Endodermal cell (in vitro differentiated cells): ENCODE measurements at places on chromosomes 3 and 15.
A peak's percentile ranks its signal among the peaks of the same experiment; 100 is the strongest.

DNA sequence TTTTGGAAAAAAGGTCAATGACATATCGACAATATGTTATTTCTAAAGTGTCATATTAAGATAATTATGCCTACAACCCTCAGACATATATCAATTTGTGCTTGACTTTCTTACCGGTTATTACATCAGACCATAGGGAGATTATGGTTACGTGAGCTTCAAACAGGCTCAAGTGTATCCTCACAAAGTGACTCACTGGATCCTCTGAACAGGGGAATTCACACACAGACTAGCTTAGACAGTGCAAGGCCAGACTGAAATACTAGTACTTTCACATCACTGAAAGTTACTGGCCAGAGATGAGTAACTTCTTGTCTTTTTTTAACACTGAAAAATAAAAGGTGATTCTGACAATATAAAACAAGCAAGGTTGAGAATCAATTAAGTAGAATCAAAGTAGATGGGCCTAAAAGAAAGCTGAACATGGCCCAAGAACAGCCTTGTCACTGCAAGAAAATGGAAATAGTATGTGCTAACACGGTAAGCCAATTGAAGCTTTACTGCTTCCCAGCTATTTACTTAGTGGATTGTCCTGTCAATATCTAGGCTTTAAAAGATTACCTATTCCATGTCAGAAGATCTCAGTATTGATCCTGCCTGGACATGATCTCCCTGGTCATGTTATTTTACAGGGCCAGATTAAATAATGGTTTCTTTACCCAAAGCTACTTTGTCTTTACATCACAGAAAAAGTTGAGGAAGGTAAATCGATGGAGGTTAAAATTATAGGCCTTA is 848.6 kb downstream of the ROBO1 start:
- no peak for DNase-seq
- H3K27ac ChIP-seq, result no peak overlapping the region
- no peak overlapping the region for H3K4me3 ChIP-seq
- no peaks in the 10 kb centered on the region for H3K36me3 ChIP-seq
- H3K4me1 ChIP-seq, result peaks cover 6% of the 10 kb centered on the region

GRCh38 chr15:38127306-38127771 is 125.3 kb upstream of the SPRED1 start:
- no peaks in the 10 kb centered on the region for H3K27me3 ChIP-seq
- DNase-seq, result no peak
- no peaks in the 10 kb centered on the region for H3K36me3 ChIP-seq
- no peak overlapping the region for H3K27ac ChIP-seq
- H3K4me1 ChIP-seq, result peaks cover 9% of the 10 kb centered on the region

- no peaks in the 10 kb centered on the region for H3K4me1 ChIP-seq
- no peak overlapping the region for H3K27ac ChIP-seq
- H3K4me3 ChIP-seq, result peak overlapping the region; percentile 89
- peaks cover 41% of the 10 kb centered on the region for H3K27me3 ChIP-seq
- no peaks in the 10 kb centered on the region for H3K36me3 ChIP-seq
Observed at GRCh38 chr3:98733053-98733811, 29.9 kb upstream of the ST3GAL6 start.

DNA sequence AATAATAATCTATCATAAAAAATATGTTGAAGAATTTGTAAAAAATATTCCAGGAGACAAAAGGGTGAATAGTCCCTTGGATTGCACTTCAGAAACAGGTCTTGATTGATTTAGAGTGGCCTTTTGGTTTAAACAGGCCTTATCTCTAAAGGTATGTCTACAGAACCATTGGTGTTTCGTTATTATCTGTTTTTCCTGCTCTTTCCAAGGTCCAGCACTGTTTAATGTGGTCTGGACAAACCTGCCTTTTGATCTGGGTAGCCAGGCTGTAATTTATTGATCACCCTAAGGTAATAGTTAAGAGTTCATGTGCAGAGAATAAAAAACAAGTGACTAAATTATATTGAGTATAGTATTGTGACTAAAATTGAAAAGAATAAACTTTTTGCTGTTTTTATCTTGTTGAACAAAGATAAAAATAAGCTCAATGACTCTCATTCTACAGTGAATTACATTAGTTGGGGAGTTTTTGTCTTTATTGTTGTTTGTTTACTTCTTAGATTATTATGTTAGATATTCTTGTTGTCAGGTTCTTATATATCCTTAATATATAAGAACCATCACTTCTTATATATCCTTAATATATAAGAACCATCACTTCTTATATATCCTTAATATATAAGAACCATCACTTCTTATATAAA is 25.1 kb downstream of the SLC2A2 start:
- no peaks in the 10 kb centered on the region for H3K36me3 ChIP-seq
- H3K4me1 ChIP-seq, result peaks cover 14% of the 10 kb centered on the region
- DNase-seq, result no peak
- no peak overlapping the region for H3K27ac ChIP-seq
- H3K4me3 ChIP-seq, result no peak overlapping the region

GRCh38 chr15:101723171-101723873 is 951 bp downstream of the TARS3 start:
- DNase-seq, result no peak
- H3K27me3 ChIP-seq, result no peaks in the 10 kb centered on the region
- peak overlapping the region; percentile 89 for H3K4me3 ChIP-seq
- H3K4me1 ChIP-seq, result peaks cover 3% of the 10 kb centered on the region

DNA sequence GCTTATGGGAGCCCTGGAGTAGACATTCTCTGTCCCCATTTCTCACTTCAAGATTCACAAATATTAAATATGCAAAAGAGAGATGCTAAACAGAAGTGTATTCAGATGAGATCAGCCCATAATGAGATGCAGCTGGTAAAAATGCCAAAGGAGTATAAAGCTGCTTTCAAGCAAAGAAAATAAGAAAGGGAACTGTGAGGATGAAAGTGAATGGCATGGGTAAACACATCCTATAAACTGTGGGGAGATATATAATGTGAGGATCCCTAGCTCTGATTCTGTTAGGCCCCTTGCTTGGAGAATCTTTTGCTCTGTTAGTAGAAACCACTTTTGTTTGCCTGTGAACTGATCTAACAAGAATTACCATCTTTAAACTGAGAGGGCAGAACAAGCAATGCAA is 396.6 kb downstream of the SOX2 start:
- no peak overlapping the region for H3K4me3 ChIP-seq
- no peak for DNase-seq
- H3K36me3 ChIP-seq, result no peaks in the 10 kb centered on the region
- peaks cover 47% of the 10 kb centered on the region for H3K27me3 ChIP-seq
- no peak overlapping the region for H3K27ac ChIP-seq

DNA sequence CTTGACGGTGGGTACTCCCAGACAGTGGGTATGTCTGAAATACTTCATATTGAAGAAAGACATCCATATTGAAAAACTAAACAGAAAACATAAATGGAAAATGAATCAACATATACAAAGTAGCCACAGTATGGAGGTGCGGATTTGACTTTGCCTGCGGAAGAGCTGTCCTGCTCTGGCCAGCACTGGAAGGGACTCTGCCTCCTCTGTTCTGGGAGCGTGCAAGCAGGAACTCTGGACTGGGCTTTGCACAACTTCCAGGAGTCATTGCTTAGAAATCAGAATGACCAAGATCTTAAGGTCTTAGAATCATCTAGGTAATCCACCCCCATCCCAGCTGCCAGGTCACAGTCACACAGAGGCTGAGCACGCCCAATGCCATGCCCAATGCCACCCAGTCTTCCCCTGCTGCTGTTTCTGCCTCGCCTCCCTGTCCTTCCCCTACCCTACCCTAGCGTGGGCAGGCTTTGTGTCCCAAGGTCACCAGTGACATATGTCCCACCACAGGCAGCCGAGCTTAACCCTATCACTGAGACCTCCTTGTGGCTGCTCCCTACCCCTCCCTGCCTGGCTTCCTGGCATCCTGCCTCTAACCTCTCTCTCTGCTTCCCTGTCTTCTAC is 36.3 kb downstream of the CDC25A start:
- no peaks in the 10 kb centered on the region for H3K36me3 ChIP-seq
- no peaks in the 10 kb centered on the region for H3K27me3 ChIP-seq
- H3K4me1 ChIP-seq, result no peaks in the 10 kb centered on the region
- no peak for DNase-seq
- no peak overlapping the region for H3K27ac ChIP-seq

DNA sequence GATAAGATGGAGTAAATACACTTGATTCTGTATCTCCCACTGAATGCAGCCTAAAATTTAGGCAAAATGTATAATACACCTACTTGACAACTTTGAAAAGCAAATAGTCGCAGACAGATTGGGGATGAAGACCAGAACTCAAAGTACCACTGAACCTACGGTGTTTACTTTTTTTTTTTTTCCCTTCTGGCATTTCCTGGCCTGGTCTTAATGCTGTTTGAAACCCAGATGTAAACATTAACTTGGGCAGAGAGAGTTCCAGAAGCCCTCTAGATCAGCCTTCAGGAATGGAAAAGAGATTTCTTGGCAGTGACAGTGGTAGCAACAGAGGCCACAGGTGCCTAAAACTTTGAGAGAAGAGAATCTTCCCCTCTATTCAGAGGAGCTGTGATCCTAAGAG is 27.8 kb downstream of the ALPK3 start:
- peaks cover 73% of the 10 kb centered on the region for H3K36me3 ChIP-seq
- H3K4me3 ChIP-seq, result no peak overlapping the region
- no peak for DNase-seq

DNA sequence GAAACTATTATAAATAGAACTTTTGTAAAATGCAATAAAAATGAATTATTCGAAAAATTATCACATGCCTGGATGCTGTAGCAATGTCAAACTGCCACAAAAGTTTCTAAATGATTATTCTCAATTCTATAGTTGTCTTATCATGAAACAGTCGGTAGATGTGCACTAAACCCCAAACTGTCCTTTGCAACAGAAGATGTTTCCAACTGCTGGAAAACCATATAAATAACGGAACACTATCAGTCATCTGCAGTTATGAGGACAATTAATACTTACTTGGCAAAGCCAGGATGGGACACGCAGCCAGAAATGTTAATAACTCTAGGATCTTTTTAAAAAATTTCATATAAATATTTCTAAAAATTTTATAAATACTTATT is 17.5 kb downstream of the EMC4 start:
- no peak overlapping the region for H3K27ac ChIP-seq
- no peak overlapping the region for H3K4me3 ChIP-seq
- no peaks in the 10 kb centered on the region for H3K4me1 ChIP-seq
- no peaks in the 10 kb centered on the region for H3K36me3 ChIP-seq
- no peak for DNase-seq
- no peaks in the 10 kb centered on the region for H3K27me3 ChIP-seq

- H3K4me3 ChIP-seq, result peak overlapping the region; percentile 91
- no peak for DNase-seq
- no peaks in the 10 kb centered on the region for H3K4me1 ChIP-seq
- H3K27me3 ChIP-seq, result no peaks in the 10 kb centered on the region
- H3K27ac ChIP-seq, result no peak overlapping the region
Observed at GRCh38 chr3:179069762-179070390, 1.7 kb downstream of the ZMAT3 start.

GRCh38 chr3:12966847-12967605 is 106.2 kb downstream of the IQSEC1 start:
- no peaks in the 10 kb centered on the region for H3K36me3 ChIP-seq
- H3K4me3 ChIP-seq, result peak overlapping the region; percentile 93
- peaks cover 10% of the 10 kb centered on the region for H3K27me3 ChIP-seq
- peaks cover 12% of the 10 kb centered on the region for H3K4me1 ChIP-seq
- peak overlapping the region; percentile 57 for H3K27ac ChIP-seq

GRCh38 chr15:64009241-64009640 is 37.0 kb downstream of the DAPK2 start:
- no peaks in the 10 kb centered on the region for H3K27me3 ChIP-seq
- no peak overlapping the region for H3K4me3 ChIP-seq
- DNase-seq, result no peak
- no peak overlapping the region for H3K27ac ChIP-seq

DNA sequence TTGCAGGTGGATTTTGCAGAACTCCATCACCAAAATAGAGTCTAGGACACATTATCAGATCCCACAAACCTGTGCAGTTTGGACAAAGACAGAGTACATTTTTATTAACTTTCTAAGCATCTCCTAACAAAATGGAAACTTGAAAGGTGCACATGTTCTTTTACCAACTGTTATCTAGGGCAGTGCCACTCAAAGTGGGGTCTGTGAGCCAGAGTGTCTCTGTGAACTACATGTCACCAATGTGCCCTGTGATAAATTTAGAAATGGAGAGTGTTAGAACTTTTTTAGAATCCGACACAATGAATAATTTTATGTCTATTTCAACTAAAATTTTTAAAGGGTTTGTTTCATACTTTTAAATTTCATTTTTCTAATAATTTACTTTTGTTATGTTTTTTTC is 68.4 kb upstream of the TMC3 start:
- no peak overlapping the region for H3K4me3 ChIP-seq
- no peaks in the 10 kb centered on the region for H3K36me3 ChIP-seq
- H3K4me1 ChIP-seq, result no peaks in the 10 kb centered on the region
- H3K27me3 ChIP-seq, result no peaks in the 10 kb centered on the region

- H3K36me3 ChIP-seq, result no peaks in the 10 kb centered on the region
- no peak overlapping the region for H3K4me3 ChIP-seq
- no peak overlapping the region for H3K27ac ChIP-seq
- H3K4me1 ChIP-seq, result peaks cover 3% of the 10 kb centered on the region
- DNase-seq, result no peak
Observed at GRCh38 chr3:23421811-23422516, 218.8 kb downstream of the UBE2E2 start.

GRCh38 chr3:77345009-77345408 is 305.1 kb downstream of the ROBO2 start:
- H3K27ac ChIP-seq, result no peak overlapping the region
- no peaks in the 10 kb centered on the region for H3K4me1 ChIP-seq
- DNase-seq, result no peak
- H3K4me3 ChIP-seq, result no peak overlapping the region
- H3K36me3 ChIP-seq, result no peaks in the 10 kb centered on the region
- H3K27me3 ChIP-seq, result no peaks in the 10 kb centered on the region

- H3K27me3 ChIP-seq, result no peaks in the 10 kb centered on the region
- no peaks in the 10 kb centered on the region for H3K4me1 ChIP-seq
- peaks cover 10% of the 10 kb centered on the region for H3K36me3 ChIP-seq
Observed at GRCh38 chr3:44981751-44982150, 5.7 kb downstream of the EXOSC7 start.

DNA sequence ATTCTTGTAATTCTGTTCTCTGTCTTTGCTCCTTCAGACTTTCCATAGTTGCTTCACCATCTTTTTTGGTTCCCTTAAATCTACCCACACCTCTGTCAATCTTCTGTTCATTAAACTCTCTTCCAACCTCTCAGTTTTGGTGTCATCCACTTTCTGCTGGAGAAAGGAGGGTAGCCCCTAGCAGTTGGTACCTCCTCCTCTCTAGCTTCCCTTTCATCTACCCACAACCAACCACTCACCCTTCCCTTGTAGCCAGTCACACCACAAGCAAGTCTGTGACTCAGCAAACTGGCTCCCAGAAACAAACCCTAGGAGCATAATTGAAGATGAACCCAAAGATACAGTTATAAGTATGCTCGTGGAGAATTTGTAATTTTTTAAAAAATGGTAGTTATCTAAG is 318.6 kb downstream of the FHIT start:
- DNase-seq, result no peak
- H3K27ac ChIP-seq, result no peak overlapping the region
- H3K27me3 ChIP-seq, result no peaks in the 10 kb centered on the region

DNA sequence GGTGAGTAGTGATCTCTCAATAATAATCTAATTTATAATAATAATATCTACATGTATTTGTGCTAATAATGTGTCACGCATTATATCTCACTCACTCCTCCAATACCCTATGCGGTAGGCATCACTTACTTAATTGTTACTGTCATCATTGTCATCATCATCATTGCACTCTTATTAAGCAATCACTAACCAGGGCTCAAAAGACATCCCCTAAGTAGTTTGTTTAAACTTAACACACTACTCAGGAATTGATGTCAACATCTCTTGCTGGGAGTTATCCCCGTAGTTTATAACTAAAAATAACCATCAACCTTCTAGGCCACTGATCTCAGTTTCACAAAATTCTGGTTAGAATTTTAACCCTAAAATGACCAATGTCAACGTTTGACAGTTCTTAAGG is 56.8 kb upstream of the ICE2 start:
- H3K4me1 ChIP-seq, result no peaks in the 10 kb centered on the region
- DNase-seq, result no peak
- H3K36me3 ChIP-seq, result no peaks in the 10 kb centered on the region
- H3K27ac ChIP-seq, result no peak overlapping the region
